NCI-H1417 treated with DMSO at 0.1 percent for 48 hours (cell line): ENCODE measurements at places on chromosomes 5 and 9.

DNA sequence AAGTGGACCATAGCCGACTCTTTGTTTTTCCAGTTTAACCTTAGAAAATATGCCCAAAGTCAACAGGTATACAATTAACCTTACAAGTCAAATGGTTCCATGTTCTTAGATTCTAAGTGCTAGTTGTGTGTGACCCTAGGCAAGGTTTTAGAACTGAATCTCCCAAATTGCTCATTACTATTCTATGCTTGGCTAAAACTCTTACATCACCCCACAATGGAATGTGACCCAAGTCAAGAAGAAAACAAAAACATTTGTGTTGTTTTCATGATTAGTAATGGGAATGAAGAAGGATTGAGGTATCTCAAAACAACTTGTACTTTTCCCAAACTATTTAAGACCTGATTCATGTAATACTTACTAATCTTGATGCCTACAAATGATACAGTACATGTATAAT, 159.2 kb downstream of the ARRDC3 start:
- DNase-seq = no peak

DNA sequence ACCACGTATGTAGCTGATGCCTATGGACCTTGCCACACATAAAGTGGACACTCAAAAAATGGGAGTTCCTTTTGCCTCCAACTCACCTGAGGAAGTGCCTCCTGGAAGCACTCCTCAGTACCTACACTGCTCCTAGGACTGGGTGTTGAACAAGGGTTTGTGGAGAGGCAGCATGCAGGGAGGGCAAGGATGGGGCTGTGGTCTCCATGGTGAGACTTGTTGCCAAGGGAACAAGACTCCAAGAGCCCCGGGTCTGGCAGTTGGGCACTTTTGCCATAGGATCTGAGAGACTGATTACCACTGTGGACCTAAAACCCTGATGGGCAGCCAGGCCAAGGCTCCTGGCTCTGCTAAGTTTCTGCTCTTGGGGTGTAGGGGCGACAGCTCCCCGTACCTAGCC, 6.9 kb upstream of the NR5A1 start:
- DNase-seq = no peak

- no peak for DNase-seq
Measured at GRCh38 chr9:16832101-16832500, 38.4 kb downstream of the BNC2 start.

DNA sequence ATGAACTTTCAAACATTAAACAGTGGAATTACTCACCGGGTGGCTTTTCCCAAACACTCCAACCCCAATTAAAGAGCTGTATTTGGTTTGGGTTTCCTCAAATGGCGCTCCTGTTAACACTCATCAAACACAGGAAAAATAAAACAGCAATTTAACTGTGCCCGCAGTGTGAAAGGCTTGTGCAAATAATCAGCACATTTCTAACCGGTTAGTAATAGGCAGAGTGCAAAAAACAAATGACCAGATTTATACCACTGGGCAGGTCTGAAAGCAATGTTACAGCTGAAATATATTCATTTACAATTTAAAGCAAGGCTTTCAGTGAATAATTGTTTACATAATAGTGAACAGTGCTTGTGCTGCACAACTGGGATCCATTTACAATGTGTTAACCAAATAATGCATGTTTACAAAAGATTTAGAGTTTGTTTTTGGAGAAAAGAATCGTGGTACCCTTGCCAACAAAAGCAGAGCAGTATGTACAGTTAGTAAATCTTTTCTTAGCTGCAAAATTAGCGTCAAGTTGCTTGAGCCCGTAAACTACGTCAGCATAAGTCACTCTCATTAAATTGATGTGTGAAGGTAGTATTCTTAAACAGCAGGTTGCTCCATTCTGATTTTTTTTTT, 662.9 kb upstream of the ZNF608 start:
- peak; percentile 39 for DNase-seq

DNA sequence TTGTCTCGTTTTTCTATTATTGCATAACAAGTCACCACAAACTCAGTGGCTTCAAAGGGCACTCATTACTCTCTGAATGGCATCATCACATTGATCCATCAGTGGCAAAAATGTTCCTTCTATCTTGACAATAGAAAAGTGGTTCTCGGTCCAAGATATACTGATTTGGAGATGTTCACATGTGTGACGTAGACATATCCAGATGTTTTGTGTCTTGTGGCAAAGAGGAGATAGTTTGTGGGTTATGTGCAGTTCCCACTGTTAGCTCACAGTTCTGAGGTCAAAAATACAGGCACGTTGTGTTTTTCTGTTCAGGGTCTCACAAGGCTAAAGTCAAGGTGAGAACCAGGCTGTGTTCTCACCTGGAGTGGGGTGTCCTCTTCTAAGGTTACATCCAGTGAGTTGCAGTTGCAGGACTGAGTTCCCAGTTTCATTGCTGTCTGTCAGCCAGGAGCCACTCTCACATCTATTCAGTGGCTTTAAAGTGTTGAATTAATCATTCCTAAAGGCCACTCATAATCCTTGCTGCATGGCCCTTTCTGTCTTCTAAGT, 55.3 kb downstream of the GAS1 start:
- no peak for DNase-seq

- DNase-seq = no peak
Measured at GRCh38 chr9:134437403-134438194, 111.3 kb downstream of the RXRA start.

DNA sequence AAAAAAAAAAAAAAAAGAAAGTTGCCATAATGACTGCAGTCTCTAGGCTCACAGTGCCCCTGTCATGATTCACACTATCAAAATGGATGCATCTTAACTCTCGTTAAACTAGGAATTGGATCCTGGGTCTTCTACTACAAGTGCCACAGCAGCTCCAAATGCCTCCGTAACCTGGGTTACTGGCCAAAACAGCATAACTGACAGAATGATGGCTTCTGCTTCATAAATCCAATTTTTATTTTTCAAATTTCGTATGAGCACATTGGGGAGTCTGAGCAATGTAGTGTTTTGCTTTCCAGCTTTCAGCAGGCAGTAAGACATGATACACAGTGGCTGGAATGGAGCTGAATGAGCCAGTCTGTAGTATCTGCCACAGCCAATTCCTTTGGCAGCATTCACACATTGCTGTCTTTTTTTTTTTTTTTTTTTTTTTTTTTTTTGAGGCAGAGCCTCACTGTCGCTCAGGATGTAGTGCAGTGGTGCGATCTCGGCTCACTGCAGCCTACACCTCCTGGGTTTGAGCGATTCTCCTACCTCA, 36.0 kb upstream of the NPM1 start:
- no peak for DNase-seq

- DNase-seq = peak; percentile 49
Measured at GRCh38 chr5:160769301-160769700, 82.7 kb downstream of the ATP10B start.

DNA sequence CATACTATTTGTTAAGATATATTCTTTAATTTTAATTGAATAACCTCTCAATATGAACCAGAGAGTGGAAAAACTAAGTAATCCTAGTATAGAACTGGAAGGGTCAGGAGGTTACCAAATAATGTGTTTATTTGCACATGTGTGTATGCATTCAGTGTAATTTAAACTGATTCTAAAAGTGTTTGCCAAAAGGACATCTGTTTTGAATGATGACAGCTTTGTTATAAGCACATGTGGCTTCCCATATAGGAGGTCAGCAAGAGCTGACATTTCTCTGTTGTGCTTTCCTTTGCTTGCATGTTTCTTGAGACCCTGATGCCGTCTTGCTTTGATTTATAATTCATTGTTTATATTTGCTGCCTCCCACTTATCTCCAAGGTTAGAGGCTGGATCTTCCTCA, 383.4 kb downstream of the BRINP1 start:
- no peak for DNase-seq

DNA sequence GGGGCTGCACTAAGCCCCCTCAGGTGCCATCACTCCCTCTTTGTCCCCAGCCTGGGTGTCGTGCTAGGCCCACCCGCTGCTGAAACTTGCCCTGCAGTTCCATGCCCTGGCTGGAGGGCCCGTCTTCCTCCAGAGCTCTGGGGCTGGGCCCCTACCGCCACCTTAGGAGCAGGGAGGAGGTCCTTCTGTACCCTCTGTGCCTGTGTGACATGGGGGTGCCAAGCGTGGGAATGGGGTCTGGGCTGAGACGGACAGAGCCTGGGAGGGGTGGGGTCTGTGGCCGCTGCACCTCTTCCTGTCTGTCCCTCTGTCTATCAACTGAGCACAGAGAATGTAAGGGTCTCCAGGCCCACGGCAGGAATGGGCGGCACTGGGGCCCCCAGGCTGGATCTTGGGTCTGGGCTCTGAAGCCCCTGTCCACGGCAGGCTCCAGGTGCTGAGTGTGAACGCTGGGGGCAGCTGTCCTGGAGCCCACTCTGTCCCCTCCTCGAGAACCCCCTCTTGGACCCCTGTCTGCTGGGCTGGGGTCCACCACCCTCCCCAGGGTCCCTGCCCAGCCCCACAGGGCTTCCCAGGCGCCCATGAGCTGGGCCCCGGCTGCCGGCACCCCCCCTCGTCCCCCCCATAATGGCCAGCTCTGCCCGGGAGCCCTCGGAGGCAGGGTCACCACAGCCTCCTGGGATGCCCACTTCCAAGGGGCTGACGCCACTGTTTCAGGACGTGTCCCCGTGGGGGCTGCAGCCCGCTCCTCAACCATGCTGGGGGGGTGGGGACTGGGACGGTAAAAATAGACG, 15.8 kb upstream of the NRARP start:
- DNase-seq = no peak

- DNase-seq = no peak
Measured at GRCh38 chr9:127104581-127105311, 17.7 kb downstream of the ANGPTL2 start.

GRCh38 chr5:59209758-59210359, 627.0 kb downstream of the RAB3C start:
- no peak for DNase-seq

DNA sequence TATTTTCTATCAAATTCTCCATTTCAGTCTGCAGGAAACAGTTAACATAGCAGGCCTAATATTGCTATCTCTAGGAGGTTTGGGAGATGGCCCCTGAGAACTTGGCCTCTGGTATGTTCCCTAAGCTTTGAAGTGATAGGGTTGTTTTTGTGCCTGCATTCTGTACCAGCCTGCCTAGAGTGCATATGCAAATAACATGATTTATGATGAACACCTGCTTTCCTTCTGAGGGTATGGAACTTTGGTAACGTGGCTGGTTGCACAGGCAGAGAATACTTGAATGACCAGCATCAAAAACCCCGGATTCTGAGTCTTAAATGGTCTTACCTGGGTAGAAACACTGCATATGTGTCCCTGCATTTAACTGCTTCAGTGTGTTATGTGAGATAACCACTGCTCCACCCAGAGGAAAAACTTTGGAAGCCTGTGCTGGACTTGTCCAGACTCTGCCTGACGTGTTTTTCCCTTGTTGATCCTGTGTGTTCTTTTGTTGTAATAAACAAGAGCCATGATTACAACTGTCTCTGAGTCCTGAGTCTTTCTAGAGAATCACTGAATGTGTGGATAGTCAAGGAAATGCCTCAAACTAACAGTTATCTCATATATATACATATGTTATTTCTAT, 111.3 kb upstream of the ABCA1 start:
- DNase-seq = no peak

DNA sequence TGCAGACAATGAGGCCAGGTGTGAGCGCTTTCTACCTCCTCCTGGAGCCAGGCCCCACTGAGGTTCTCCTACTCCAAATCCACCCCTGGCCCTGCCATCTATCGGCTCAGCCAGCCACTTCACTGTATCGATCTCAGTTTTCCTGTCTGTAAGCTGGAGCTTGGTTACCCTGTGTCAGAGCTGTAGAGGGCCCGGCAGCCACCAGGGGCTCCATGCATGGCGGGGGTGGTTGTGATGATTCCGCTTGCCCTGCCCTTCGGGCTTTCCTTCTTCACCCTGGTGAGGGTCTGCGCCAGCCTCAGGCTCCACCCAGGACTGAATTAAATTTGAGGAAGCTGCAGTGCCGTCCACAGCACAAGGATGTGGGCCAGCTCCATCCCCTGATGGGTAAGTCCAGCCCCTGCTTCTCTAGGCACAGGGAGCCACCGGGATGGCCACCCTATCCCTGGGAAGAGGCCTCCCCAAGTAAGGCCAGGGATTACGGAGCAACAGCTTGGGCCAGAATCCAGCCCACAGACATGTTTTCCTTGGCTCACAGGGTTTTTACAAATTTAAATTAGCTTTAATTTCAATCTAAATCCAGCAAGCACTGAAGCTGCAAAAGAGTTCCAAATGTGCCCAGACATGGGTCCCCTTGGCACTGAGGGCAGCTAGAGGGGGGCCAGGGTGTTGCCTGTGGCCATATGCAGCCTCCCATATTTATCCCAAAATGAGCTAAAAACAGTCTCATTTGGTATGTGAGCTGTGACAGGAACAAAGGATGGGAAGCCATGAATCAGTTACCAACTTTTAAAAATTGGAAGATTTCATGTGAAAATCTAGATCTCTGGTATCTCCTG, 89.1 kb upstream of the FBXW11 start:
- DNase-seq = no peak

- no peak for DNase-seq
Measured at GRCh38 chr9:133023117-133023890, 7.5 kb upstream of the GTF3C5 start.

- no peak for DNase-seq
Measured at GRCh38 chr9:109816490-109816889, 36.5 kb downstream of the PALM2AKAP2 start.

GRCh38 chr5:88836195-88836838, 46.7 kb downstream of the MEF2C start:
- DNase-seq = no peak

GRCh38 chr9:106800701-106801270, 62.2 kb upstream of the ZNF462 start:
- DNase-seq = no peak

DNA sequence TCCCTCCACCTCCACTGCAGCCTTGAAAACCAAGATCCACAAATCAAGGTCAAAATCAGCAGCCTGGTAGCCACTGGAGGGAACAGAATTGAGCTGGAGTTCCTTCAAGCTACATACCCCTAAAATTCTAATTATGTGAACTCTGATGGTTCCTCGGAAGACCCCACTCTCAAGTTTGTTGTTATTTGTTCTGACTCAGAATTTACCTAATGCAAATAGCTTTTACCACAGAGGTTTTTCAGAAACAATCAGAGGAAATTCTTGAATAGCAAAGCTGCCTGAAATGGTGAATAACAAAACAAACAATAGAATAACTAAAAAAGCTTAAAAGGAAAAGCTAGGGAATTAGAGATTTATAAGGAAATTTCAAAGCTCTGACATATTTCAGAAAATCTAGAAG, 220.0 kb downstream of the CDH18 start:
- no peak for DNase-seq

DNA sequence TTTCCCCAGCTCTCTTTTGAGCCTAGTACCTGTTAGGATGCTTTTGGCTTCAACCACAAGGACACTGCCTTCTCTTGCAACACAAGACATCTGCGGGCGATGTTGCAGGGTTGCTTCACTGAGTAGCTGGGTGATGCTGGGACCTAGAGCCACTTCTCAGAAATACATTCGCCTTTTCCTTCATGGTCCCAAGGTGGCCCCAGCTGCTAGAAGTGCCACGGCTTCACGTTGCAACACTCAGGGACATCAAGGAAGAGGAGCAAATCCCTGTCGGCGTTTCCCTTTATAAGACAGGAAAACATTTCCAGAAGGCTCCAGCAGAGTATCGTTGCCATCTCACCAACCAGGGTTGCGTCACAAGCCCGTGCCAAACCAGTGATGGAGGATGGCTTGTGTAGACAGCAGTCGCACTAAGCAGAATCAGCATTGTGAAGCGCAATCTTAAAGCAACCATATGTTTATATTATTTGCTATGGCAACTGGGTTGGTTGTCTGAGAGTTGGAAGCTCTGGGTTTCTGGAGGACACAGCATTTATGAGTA, 62.7 kb downstream of the ANKRD33B start:
- DNase-seq = no peak

GRCh38 chr9:25412646-25413045, 265.6 kb downstream of the TUSC1 start:
- no peak for DNase-seq

- DNase-seq = no peak
Measured at GRCh38 chr9:3479514-3480352, 46.1 kb downstream of the RFX3 start.
